ENCODE measurements at places on chromosomes 1 and 21.

DNA sequence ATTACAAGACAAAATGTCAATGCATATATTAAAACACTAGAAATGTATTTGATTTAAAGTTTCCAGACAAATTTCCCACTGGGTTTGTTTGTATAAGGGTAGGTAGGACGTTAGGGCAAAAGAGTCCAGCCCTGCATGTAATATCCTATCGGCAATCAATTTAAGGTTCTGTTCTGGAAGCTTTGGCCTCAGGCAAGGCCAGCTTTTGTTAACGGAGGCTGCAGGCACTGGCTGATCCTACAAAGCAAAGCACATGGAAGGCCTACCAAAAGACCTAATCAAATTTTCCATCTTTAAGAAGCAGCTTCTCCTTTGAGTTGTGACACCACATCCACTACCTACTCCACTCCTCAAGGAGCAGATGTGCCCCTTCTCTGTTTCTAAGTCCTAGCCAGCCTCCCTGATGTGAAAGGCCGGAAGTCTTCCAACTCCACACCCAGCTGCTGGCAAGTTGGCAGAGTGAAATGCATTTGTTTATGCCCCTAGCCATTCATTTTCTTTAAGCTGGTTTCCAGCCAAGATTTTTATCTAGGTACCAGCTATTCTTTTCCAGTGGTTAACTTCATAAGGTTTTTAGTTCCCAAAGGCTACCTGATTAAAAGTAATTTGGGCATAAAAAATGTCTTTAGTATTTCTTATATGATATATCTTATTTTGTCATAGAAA, 452.6 kb downstream of the PTBP2 start:
- DNase-seq = no peak

- no peak for DNase-seq
Observed at GRCh38 chr1:17259233-17259873, 10.5 kb downstream of the PADI3 start.

DNA sequence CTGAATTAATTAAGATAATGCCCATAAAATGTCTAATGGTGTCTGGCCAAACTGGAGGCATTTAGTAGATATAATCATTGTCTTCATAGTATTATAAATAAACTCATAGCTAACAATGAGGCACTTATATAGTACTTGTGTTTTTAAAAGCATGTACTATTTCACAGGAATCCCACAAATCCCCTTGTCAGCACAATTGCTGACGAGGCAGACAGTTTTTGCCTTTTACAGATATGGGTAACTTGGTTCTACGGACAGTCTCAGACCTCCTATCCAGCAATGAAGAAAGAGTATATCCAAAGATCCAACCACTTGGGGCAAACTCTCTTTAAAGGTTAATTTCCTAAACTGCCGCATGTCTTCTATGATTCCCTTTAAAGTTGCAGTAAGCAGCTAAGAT, 73.7 kb downstream of the ATP1B1 start:
- DNase-seq = no peak

DNA sequence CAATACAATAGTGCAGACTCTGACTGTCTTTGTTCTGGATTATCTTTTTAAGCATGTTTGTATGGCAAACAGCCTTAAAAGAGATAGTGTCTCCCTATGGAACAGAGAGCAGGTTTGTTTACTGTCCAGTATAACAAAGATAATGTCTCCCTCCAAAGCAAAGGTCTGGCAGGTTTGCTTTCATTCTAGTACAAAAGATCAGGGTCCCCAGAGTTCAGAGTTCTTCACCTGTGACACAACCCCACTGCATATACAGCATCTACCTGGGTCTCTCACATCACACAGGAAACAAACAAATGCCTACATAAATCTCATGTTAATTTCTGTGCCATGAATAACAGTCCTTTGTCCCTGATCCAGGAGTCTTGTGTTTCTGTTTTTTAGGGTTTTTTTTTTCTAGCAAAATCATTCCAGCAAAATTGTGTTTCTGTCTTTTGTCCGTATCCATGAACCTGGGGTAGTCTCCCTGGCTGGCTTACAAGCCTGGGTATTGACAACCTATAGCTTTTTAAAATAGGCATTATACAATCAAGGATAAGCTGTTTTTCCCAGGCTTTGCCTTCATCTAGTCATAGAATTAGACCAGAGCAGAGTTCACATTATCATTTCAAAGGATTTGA, 89.4 kb upstream of the PTBP2 start:
- DNase-seq = no peak

DNA sequence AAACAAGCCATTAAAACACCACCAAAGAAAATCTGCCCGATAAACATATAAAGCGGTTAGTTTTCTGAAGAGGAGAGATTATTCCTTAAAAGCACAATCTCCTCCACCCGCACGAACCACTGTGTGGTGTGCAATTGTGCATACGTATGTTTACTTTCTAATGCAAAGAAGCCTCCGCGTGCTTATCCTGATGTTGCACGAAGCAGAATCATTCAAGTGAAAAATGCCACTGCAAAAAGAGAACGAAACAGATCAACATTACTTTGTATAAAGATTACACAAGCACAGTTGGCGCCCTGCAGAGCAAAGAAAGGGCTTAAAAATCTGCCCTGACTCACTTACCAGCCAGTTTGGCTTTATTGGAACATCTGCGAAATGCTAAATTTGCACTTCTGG, 166.8 kb downstream of the ZNF281 start:
- DNase-seq = no peak

GRCh38 chr1:212234431-212235395, 50.5 kb upstream of the PPP2R5A start:
- DNase-seq = no peak

GRCh38 chr1:23278717-23279116, 61.4 kb upstream of the HTR1D start:
- no peak for DNase-seq

DNA sequence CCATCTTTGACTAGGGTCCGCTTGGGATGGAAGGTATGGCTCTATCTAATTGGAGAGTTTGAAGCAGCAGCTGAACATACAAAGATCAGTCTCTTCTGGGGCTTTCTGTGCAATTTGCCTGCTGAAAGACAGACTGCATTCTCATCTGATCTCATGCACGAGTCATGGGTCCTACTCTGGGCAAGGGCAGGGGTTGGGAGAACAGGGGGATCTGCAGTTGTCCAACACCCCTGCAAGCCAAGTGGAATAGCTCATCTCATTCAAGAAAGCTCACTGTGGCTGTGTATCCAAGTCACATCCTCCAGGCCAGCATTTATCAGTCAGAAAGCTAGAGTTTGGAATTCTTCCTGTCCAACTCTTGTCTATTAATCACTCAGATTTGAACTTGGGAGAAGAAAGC, 177.2 kb upstream of the C8B start:
- DNase-seq = no peak

DNA sequence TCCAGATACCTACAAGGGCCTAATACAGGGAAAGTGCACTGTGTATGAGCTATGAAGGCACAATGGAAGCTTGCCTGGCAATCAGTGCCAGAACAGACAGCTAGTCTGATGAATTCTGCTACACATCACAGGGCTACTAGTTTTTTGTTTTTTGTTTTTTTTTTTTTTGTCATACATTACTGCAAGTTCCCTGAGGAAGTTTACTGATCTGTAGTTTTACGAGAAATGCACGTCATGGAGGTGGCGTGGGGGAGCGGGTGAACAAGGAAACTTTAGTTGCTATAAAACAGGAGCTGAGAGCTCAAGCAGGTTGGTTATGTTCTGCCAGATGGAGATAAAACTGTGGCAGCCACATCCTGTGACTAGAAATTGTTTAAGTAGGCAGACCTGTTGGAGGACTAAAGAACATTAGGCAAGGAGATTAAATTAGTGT, 17.7 kb downstream of the PTPRC start:
- no peak for DNase-seq

- no peak for DNase-seq
Observed at GRCh38 chr1:159941141-159941540, 4.3 kb downstream of the IGSF9 start.

DNA sequence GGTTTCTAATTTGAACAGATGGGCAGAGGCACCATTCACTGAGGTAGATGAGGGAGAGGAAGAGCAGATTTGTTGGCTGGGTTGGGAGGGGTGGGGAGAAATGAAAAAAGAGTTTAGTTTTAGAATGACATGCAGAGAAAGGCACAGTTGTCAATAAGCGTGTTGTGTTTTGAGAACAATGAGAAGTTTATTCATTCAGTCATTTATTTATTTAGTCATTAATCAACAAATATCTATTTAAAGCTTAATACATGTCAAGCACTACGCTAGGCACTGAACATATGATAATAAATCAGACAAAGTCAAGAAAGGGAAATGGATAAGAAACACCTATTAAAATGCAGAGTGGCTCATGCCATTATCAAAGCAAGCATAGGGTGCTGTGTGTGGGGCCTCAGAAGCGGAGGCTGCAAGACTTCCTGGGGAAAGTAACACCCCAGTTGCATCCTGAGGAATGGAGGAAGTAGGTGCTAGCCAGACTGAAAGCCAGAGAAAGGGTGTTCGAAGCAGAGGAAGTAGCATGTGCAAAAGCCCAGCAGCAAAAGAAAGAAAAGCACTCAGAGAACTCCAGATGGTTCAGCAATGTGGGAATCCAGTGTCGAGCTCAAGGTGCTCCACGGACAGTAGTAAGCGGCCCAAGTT, 114.1 kb downstream of the RNF220 start:
- no peak for DNase-seq

- no peak for DNase-seq
Observed at GRCh38 chr1:204894031-204894430, 23.4 kb downstream of the NFASC start.

DNA sequence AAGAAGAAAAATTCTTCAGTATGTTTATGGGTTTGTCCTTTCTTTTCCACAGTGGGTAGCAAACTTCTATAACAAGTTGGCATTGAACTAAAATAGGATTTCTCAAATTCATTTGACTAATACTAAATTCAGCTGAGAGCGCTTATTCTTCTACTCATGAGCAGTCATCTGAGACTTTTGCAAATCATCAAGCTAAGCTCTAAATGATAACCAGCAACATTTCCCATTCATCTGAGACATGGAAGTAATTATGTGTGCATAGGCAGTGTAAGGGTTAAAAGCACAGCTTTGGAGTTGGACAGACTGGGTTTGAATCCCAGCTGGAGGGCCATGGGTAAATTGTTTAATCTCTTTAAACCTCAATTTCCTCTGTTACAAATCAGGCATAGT, 18.3 kb upstream of the CNR2 start:
- DNase-seq = no peak

- DNase-seq = no peak
Observed at GRCh38 chr1:109263234-109263596, 13.9 kb downstream of the CELSR2 start.

GRCh38 chr1:214568328-214568727, 16.9 kb upstream of the PTPN14 start:
- no peak for DNase-seq

DNA sequence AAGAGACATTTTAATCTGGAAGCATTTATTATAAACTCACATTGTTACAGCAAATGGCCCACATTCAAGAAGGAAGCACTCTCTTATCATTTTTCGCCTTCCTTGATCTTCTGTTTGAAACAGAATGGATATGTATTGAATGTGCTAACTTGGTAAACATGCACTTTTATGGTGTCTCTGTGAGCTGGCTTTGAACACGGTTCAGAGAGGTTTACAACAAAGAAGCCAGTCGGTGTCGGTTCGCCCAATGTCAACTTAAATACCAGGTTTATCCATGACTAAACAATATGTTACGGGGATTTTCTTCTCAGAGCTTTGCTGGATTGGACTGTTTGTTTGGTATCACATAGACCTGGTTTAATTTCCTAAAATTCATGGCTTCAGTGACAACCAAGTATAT, 226.4 kb downstream of the TGFB2 start:
- DNase-seq = no peak

DNA sequence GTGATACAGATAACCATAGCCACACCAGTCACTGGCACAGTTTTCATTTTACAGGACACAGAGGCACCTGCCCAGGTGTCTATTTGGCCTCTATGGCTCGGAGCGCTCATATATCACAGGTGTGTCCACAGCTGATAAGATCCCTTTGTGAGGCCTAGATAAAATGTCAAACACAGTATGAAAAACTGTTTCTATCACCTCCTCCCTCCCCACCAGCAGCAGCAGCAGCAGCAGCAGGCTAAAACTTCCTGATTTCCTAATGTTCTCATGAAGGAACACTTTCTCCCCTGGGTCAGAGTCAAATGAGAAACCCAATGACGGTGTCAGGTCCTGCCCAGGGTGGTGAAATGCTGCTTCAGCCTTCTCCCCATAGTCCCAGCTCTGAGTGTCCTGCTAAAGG, 24.4 kb downstream of the ELAPOR1 start:
- DNase-seq = no peak

- DNase-seq = no peak
Observed at GRCh38 chr1:228142701-228143136, 2.6 kb downstream of the GUK1 start.

GRCh38 chr1:21904704-21905520, 32.2 kb downstream of the HSPG2 start:
- no peak for DNase-seq

GRCh38 chr1:109161858-109162606, 48.1 kb downstream of the ELAPOR1 start:
- DNase-seq = no peak

DNA sequence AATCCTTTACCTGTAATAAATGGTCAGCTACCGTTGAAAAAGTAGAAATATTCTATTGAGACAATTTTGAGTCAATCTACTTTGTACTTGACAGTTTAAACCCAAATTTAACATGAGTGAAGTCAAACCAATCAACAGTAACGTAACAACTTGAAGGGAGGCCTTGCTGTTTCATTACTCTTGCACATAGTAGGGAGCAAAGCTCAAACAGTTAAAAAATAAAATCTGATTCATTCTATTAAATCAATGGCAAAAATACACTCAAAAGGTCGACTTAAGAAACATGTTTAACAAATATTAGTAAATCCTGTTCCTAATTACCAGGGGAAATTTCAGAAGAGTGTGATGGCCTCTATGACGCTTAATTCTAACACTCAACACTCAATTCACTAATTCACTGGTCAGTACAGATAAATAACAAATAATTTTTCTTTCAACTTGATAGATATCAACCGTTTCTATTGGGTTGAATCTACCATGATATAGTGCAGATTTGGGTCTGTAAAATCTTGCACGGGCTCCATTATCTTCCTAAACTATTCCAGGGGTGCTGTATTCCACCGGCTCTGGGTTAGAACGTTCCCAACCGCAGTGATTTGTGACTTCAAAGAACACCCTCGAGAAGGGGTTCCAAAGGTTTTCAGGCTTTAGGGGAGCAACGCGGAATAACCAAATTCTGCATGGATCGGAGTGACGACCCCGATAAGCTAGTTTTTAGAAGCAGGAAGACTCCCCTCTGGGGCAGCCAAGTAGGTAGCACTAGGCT, 1.4 kb downstream of the TARBP1 start:
- no peak for DNase-seq

- DNase-seq = no peak
Observed at GRCh38 chr1:154391086-154391770, 13.9 kb upstream of the IL6R start.

DNA sequence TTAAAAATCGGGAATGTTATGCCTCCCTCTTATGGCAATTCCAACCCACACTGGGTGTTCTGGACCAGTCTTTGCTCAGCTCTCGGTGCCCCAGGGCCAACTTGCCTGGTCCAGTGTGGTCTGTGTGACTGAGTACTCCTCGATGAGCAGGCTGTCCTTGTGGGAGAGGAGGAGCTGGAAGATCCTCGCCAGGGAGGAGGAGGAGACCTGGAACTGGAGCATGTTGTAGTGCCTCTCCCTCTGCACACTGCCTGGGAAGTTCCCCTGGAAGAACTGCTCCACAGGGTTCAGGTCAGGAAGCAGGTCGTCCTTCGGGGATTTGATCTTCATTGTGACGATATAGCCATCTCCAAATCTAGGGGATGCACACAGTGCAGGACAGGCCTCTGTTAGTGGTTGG, 88.5 kb upstream of the GCLM start:
- DNase-seq = no peak

GRCh38 chr1:167714098-167714438, 7.7 kb upstream of the MPZL1 start:
- no peak for DNase-seq

- DNase-seq = no peak
Observed at GRCh38 chr1:61220536-61220935, 138.2 kb downstream of the NFIA start.
